ENCODE measurements at places on chromosomes 1 and 21. TPM values are rescaled to one million over a fixed set of nuclear protein-coding genes. Genes with fewer than 3 reads are reported as not detected.

- peak; percentile 39 for DNase-seq
These were observed 431 bp downstream of the ARPC5 start for GRCh38 chr1:183635099-183635605.

GORAB gene
- total RNA-seq: 14.4 TPM

DNA sequence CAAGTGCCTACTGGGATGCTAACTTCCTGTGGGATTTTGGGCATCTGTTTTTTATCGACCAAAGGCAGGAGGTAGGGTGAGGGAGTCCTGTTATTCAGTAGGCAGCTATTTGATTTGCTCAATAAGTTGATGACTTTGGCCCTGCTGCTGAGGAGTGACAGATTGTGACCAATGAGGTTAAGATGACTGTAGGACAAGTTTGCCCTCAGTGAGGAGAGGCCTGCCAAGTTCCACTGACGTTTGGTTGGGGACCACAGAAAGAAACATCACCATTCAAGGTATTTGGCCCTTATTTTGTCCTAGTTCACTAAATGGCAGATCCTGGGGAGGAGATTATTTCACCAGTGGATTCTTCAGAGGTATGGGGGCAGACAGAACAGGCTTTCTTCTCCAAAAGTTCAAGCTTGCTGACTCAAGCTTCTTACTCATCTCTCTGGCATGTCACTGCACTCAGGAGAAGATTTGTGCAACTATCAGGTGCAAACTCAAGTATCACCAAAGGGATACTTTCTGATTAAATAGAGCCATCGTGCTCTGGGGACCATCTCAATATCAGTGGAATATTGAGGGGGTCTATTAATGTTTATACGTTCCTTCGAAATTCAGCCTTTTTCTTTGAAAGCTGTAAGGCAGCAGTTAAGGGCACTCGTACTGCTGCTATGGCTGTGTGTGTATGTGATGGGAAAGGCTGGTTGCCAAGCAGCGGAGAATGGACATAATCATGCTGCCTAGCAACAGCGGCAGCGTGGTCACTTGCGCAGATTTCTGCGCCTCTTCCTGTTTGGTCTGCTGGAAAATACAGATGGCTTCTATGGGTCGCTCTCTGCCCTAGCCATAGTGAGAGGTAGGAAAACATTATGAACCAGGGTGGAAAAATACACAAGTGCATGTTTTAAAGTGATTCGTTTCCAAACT lies 78.7 kb downstream of the PBX1 start:
- DNase-seq: peak; percentile 68

MYBPH gene
- total RNA-seq: not detected

GRCh38 chr1:184759651-184760050 lies 5.0 kb upstream of the EDEM3 start:
- DNase-seq: no peak

ADGRL4 gene
- total RNA-seq: 15.5 TPM

GRCh38 chr1:36673202-36673601 lies 190.5 kb upstream of the CSF3R start:
- no peak for DNase-seq

DNA sequence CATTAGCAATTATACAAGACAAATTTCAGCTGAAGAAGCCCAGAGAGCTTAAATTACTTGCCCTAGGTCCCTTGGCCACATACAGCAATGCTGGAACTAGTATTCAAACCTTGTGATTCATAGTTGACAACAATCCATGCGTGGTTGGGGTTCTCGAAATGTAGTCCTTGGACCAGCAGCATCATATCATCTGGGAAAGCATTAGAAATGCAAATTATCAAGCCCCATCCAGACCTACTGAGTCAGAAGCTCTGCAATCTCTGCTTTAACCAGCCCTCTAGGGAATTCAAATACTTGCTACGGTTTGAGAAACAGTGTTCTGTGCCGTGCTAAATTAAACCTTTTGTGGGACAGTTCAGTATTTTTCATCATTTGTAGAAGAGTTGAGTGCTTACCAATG lies 65.1 kb downstream of the CLIC6 start:
- DNase-seq: no peak

- no peak for DNase-seq
These were observed 75.4 kb downstream of the NKAIN1 start for GRCh38 chr1:31164291-31164690.

C1orf116 gene
- total RNA-seq: 0.52 TPM

GRCh38 chr21:41059871-41060270 lies 108.1 kb upstream of the BACE2 start:
- DNase-seq: no peak

PLA2G2D gene
- total RNA-seq: not detected

IFFO2 gene
- total RNA-seq: 4.5 TPM

- no peak for DNase-seq
These were observed 58.6 kb downstream of the ATP5PO start for GRCh38 chr21:33856893-33857527.
